ENCODE measurements at places on chromosomes 12 and 14.
A peak's percentile ranks its signal among the peaks of the same experiment; 100 is the strongest.

- no peak for DNase-seq
Measured at GRCh38 chr12:62785941-62786559, 148.9 kb downstream of the PPM1H start.

GRCh38 chr14:49962621-49963020 is 69.7 kb downstream of the ARF6 start:
- DNase-seq: peak; percentile 18

GRCh38 chr12:68482660-68483059 is 128.0 kb upstream of the RAP1B start:
- DNase-seq: no peak

GRCh38 chr12:44519931-44520330 is 356.2 kb downstream of the NELL2 start:
- no peak for DNase-seq

DNA sequence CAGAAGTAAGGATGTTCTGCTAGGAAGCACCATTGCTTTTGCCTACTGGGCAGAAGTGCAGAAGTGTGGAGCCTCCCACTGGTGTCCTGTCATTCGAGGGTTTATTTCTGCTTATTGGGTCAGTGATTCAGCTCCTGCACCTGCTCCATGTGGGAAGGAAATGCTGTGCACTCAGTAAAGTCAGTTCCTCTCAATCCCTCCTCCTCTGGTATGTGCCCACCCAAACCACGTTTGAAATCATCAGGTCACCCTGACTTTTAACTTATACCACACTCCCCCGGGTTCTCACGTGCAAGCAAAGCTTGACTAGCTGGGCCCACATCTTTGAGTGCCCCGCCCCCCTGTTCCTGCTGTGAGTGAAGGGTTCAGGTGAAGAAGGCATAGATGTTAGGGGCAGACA is 223.7 kb downstream of the CHST11 start:
- no peak for DNase-seq

DNA sequence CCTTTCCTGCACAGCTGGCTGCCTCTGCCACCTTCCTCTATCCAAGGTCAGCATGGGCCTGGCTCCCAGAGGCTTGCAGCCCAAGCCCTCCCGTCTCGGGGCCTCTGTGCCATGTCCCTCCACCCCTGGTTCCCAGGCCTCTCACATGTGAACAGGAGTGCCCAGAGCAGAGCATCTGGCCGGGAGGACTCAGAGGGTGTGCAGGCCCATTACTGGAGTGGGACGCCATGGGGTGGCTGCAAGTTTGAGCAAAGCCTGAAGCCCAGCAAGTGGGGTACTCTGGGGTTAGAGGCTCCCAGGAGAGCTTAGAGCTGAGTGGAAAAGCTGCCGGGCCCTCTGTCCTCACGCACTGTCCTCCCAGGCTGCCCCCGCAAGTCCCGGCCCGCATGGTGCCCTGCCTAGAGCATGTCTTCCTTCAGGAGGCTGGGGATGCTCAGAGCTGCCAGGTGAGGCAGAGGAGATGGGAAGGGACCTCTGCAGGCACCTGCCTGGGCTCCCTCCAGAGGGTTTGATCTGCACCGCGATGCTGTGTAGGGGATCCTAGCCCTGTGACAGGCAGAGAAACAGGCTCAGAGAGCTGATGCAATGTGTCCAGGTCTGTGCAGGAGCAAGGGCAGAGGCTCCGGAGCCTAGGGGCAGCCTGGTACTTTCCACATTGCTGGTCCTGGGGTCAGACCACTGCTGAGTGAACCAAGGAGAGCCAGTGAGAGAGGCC is 39.8 kb downstream of the DIO3 start:
- no peak for DNase-seq

GRCh38 chr14:30218907-30219306 is 291.3 kb upstream of the PRKD1 start:
- no peak for DNase-seq

- DNase-seq: no peak
Measured at GRCh38 chr12:2248087-2248900, 195.5 kb downstream of the CACNA1C start.

DNA sequence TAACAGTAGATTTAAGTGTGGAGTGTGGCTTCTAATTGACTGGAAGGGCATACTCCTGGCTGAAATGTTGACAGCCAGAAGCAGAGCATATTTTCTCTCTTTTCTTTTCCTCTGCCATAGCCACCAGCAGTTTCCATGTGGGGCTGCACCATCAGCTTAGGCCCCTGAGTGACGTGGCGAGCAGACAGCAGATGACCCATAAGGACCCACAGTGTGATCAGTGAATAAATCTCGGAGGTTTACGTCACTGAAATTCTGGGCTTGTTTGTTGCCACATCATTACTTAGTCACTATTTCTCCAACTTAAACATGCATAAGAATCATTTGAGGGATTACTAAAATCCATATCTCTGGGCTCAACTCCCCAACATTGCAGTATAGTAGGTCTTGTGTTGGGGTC is 549.7 kb upstream of the TMEM132C start:
- no peak for DNase-seq

DNA sequence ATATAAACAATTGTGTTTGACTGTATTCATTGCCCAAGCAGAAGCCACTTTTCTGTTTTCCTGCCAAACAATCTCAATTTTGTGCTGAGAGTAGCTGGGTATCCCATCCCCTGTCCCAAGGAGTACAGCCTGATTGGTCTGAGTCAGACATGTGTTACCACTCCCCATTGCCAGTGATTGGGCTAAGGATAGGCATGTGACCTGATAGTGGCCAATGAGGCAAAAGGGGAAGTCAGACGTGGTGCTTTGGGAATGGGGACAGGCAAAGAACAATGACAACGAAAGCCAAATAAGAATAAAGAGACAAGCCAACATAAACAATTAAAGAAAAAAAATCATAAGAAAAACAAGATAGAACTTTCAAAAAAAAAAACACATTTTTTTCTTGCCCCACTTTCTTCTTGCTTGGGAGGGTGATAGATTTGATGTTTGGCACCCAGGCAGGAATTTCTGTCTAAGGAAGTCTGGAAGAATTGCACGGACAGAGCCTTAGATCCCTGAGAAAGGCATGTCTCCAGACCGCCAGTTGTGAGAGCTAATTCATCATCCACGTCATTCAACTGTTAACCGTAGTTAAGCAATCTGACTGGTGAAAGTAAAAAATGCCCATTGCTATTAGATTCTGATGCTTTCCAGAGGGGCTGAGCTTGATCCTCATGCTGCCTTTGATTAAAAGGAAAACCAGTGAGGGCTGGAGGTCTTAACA is 626.6 kb upstream of the TMEM132C start:
- no peak for DNase-seq

DNA sequence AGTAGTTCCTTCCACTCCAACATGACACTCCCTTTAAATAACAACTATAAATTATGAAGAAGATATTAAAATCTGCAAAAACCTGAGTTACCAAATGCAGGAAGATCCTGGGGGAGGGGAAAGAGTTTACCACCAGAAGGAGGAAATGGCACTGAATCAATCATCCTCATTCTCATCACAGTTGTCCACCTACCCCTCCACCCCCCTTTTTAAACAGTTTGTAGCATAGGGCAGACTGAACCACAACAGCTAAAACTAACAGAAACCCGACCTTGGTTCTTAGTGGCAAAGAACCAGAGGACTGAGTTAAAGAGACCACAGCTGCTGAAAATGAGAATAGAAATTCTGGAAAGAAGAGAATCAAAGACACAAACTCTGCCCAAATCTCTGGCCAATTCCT is 189.5 kb downstream of the MED13L start:
- DNase-seq: no peak

GRCh38 chr12:43285159-43285598 is 266.8 kb downstream of the ADAMTS20 start:
- DNase-seq: no peak

DNA sequence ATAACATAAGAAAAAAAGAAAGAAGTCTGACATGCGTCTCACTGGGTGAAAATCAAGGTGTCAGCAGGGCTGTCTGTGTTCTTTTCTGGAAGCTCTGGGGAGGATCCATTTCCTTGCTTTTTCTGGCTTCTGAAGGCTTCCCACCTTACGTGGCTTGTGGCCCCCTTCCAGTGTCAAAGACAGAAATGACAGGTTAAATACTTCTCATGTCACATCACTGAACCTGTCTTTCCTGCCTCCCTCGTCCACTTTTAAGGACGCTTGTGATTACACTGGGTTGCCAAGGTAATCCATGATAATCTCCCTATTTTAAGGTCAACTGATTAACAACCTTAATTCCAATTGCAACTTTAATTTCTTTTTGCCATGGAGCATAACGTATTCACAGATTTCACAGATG is 4.6 kb upstream of the PHC1 start:
- DNase-seq: no peak

GRCh38 chr12:9032202-9032964 is 43.0 kb downstream of the KLRG1 start:
- DNase-seq: no peak

- no peak for DNase-seq
Measured at GRCh38 chr12:51692016-51692415, 101.0 kb downstream of the SCN8A start.

- no peak for DNase-seq
Measured at GRCh38 chr14:30869551-30870155, 4.7 kb upstream of the COCH start.

- DNase-seq: peak; percentile 34
Measured at GRCh38 chr12:120584343-120585149, 3.3 kb upstream of the POP5 start.

DNA sequence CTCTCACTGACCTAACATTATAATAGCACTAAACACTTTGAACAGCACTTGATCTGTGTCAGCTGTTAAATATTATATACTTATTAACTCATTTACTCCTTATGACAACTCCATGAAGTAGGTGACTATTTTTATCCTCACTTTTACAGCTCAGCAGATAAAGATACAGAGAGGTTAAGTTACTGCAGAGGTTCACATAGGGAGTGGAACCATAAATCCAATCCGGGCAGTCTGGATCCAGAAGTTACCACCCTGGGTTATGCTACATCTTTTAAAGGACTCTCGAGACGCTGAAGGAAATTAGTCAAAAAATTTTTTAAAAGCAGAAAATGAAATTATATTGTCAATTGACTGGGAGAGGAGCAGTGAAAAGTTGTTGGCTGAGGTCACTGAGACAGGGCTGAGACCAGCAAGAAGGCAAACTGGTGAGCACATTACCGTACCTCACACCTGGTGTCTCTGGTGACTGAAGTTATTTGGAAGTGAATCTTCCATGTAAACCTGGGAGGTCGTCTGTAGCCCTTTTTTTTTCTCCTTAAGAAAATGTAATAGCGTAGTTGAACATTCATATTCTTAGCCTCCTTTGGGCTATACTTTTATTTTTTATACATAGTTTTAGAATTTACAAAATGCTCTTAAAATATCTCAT is 1.2 kb upstream of the RIMKLB start:
- DNase-seq: no peak

- no peak for DNase-seq
Measured at GRCh38 chr14:61677479-61677878, 17.8 kb upstream of the HIF1A start.

DNA sequence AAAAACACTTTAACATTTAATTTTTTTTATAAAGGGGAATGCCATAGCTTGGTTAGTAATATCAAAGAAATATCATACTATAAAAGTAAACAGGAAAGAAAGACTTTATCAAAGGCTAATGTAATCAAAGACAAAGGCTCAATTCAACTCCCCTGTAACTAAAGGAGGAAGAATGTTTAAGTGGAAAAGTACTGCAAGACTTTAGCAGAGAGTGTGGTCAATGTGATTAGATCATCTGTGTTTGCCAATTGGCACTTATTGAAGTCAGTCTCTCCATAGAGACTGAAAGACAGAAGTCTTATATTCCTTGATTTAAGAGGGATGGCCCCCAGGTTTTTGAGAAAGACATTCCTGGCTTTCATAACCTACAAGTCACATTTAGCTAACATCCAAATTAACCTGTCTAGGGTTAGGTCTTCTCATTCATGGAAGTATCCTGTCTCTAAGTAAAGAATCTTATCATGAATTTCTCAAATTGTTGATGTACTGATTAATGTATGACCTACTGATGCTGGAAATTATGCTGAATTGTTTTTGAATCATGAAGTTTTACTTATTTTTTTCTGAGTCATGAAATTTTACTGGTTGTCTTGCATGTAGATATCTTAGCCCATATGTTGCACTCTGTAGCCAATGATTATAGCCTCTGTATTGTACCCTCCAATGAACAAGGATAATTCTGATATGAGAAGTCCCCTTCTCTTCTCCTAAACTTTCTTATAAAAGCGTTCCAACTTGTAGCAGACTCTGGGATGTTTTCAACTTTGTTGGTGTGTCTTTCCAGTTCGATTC is 65.4 kb downstream of the ATXN7L3B start:
- no peak for DNase-seq

GRCh38 chr12:121781998-121782979 is 11.2 kb downstream of the RHOF start:
- no peak for DNase-seq

GRCh38 chr14:58027904-58028303 is 124.1 kb downstream of the ARMH4 start:
- DNase-seq: no peak

GRCh38 chr12:114684098-114684869 is at the start of gene TBX3:
TBX3 (minus strand) TSS chr12:114684175; CDS start chr12:114683200, 975 bp downstream.
- no peak for DNase-seq

DNA sequence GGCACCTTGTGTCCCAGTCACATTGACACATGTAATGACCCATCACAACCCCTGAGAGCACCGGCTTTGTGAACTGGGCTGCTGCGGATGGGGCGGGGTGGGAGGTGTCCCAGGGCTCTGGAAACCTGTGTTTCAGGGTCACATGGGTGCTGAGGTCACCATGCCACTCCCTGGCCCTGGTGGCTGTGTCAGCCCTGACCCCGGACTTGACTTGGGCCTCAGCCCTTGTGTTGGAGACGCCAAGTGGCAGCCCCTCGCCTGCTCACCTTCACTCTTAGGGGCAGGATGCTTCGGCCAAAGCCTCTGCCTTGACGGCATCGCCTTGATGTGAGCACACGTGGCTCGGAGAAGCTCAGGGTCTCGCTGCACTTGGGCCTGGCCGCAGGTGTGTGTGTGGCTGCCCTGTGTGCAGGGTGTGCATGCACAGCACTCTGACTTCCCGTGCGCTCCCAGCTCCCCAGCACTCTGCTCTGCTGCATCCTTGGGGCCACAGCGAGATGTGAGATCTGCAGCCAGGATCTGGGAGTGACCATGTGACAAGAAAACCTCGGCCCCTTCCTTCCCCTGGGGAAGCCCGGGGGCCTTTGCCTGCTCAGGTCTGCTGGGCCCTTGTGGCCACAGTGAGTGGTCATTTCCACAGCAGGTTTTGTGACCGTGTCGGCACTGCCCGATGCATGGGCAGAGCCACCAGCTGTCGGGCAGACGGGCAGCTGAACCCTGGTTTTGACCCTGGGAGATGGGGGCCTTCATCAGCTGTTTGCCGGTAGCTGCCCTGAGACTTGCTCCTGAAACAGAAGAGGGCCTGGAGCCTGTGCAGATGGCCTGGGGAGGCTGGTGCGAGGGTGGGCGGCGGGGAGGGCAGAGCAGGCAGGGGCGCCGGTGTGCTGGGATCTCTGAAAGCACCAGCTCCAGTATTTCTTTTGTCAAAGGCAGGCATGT is 167.4 kb downstream of the KIF26A start:
- DNase-seq: no peak

DNA sequence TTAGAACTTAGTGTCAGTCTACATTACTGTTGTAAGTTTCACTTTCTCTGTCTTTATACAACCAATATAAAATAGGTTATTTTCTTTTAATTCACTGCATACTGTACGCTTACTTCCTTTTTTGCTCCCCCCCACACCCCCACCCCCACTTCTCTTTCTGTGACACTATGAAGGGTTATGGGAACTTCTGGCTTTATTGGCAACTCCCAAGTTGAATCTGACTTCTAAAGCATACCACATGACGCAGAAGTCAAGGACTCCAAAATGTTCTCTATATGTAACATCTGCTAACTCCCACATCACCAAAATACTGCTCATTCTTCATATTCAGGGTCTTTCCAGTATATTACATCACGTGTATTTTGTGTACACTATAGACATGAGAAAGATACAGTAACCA is 81.2 kb upstream of the ATXN7L3B start:
- no peak for DNase-seq

- DNase-seq: no peak
Measured at GRCh38 chr12:9449181-9449580, 158.5 kb downstream of the KLRB1 start.
